ENCODE measurements at places on chromosomes 13 and 19.

GRCh38 chr19:12956446-12957388 lies at the start of gene GADD45GIP1:
Gene GADD45GIP1, minus strand, starts transcription at chr19:12957223. Its CDS starts 11 bp downstream, at chr19:12957212.
- DNase-seq, result peak; percentile 83

DNA sequence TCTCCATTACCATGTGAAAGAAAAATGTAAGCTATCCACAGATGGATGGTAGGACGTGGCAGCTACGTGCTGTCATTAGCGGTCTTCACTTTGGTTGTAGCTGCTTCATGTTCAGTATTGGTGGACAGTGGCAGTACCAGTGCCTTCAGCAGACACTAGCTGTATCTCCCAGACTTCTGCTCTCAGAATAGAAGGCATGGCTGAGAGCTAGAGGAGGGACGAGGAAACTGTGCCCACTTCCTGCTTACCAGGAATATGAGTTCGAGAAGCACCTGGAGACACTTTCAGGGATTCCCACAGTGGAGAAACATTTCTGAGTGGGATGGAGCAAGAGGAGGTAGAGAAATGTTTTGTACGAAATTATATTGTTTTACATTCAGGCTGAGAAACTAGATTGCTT lies 6.9 kb upstream of the SHISA2 start:
- no peak for DNase-seq

GRCh38 chr13:66365101-66365500 lies 865.0 kb downstream of the PCDH9 start:
- no peak for DNase-seq

DNA sequence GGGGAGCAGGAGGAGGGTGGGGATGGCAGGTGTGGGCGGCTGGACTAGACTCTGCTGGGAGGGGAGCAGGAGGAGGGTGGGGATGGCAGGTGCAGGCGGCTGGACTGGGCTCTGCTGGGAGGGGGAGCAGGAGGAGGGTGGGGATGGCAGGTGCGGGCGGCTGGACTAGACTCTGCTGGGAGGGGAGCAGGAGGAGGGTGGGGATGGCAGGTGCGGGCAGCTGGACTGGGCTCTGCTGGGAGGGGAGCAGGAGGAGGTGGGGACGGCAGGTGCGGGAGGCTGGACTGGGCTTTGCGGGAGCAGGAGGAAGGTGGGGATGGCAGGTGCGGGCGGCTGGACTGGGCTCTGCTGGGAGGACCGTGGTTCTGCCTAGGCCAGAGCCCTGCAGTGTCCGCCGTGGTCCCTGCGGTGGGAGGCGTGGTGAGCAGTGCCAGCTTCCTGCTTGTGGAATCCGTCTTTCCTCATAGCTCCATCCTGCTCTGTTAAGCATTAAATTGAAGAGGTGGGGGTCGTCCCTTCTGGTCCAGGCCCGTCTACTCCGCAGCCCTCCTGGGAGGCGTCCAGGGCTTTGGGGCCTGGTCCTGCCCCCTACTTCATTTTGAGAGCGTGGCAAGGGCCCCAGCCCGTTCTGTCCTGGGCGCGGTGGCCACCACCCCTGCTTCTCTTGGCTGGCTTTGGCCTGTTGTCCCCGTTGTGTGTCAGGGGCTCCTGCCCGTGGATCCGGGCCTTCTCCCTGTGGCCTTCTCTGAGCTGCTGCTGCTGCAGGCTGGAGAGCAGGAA lies 4.7 kb downstream of the SPPL2B start:
- DNase-seq, result no peak

GRCh38 chr13:67134417-67135129 lies 95.6 kb downstream of the PCDH9 start:
- DNase-seq, result no peak

- no peak for DNase-seq
Observed at GRCh38 chr13:98524391-98524790, 52.5 kb downstream of the STK24 start.

- DNase-seq, result no peak
Observed at GRCh38 chr13:112005925-112006324, 61.0 kb upstream of the SOX1 start.
